ENCODE measurements at places on chromosomes 4 and X.
A peak's percentile ranks its signal among the peaks of the same experiment; 100 is the strongest.

DNA sequence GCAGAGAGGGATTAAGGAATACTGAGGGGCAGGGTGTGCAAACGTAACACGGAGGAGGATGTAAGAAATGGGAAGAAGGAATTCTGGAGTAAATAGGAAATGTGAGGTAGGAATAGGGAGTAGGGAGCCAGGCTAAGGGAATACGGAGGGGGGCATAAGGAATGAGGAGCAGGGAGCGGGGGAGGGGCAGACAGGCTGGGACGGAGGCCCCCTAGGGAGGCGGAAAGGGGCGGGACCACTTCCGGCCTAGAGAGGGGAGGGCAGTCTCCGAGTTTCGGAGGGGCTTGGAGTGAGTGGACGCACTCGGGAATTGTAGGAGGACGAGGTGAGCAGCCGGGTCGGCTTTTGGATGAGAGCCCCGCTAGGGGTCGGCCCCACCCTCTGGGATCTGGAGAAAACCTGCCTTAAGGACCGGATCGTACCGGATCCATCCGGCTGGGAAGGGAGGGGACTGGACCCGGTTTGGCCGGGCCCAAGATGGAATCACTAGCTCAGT, 612 bp downstream of the MAGED2 start:
- DNase-seq, result peak; percentile 18

GRCh38 chr4:6200922-6201362, 593 bp upstream of the JAKMIP1 start:
- DNase-seq, result no peak

DNA sequence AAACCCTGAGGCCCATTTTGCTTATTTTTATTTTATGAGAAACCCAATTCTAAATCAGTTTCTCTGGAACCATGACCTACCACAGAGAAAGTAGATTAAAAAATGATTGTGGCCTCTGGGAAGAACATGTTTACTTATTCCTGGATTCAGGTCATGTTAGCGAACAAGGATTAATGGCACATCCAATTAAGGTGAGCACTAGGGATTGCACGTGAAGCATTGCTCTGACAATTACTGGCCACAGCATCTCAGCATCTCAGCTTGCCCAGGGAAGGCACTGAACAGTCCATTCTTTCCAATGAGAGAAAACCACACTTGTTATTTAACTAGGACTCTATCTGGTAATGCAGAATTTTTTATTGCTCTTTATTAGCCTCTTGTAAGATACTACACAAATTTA, 119.8 kb downstream of the ZNF330 start:
- DNase-seq, result no peak

- no peak for DNase-seq
These were observed 95.9 kb upstream of the SCOC start for GRCh38 chr4:140277576-140277975.

DNA sequence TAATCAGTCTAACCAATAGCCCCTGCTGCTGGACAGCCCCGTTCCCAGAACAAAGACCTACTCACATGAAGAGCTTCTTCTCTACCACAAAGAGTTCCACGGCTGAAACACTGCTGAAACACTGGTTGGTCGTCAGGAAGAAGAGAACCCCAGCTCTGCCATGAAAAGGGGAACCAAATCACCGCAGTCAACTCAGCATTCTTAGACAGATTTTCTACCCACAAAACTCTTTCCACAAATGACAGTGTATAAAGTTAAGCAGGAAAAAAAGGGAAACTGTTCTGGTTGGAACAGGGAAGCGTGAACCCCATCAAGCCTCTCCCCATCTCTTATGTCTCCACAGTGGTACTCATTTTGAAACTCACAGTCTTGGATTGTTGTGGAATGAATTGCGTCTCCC, 57.3 kb downstream of the ABCG2 start:
- DNase-seq, result no peak

DNA sequence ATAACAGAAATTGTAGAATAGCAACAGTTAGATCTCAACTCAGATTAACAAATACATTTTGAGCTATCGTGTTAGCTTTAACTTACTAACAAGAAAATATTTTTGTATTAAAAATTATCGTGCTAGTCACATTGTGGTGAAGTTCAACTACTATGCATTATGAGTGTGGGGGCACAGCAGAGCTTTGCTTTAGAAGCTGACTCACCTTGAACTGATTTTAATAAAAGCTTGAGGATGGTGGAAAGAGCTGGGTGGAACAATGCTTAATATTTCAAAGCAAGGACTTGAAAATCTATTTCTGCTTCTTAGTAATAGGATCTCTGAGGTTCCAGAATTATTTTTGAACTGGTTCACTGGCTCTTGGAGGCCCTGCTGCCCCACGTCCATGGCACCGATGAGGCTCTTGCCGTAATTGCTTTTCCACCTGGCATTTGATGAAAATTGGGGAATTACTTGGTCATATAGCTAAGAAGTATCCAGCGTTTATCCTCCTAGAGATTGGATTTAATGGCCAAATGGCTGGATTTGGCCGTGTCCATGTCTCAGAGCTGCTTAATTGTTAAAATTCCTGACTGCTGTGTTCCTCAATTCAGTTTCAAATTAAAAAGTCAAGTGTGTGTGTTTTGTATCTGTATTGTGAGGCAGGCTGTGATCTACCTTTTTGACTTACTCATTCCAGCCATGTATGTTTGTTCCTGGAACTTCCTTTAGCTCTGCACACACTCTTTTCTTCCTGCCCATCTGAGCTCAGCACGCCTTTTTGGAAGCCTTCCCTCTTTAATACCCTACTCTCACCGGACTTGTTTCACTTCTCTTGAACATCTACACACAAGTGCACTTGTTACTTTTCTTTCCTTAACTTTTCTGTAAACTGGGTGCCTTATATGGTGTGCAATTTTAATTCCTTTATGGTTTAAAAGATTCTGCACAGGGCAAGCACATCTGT, 66.6 kb upstream of the LIMCH1 start:
- DNase-seq, result no peak

DNA sequence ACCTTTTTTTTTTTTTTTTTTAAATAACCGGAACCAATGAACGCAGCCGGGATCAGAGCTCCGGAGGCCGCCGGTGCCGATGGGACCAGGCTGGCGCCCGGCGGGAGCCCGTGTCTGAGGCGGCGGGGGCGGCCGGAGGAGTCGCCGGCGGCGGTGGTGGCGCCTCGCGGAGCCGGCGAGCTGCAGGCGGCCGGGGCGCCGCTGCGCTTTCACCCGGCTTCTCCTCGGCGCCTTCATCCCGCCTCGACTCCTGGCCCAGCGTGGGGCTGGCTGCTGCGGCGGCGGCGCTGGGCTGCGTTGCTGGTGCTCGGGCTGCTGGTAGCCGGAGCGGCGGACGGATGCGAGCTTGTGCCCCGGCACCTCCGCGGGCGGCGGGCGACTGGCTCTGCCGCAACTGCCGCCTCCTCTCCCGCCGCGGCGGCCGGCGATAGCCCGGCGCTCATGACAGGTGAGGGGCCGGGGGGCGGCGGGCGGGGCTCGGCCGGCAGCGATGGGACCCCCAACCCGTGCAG, 337 bp downstream of the STIM2 start:
- peak; percentile 46 for DNase-seq

- no peak for DNase-seq
These were observed 39.8 kb upstream of the NAP1L5 start for GRCh38 chr4:88737307-88737941.

GRCh38 chr4:112358952-112359749, 62.0 kb downstream of the ALPK1 start:
- no peak for DNase-seq

DNA sequence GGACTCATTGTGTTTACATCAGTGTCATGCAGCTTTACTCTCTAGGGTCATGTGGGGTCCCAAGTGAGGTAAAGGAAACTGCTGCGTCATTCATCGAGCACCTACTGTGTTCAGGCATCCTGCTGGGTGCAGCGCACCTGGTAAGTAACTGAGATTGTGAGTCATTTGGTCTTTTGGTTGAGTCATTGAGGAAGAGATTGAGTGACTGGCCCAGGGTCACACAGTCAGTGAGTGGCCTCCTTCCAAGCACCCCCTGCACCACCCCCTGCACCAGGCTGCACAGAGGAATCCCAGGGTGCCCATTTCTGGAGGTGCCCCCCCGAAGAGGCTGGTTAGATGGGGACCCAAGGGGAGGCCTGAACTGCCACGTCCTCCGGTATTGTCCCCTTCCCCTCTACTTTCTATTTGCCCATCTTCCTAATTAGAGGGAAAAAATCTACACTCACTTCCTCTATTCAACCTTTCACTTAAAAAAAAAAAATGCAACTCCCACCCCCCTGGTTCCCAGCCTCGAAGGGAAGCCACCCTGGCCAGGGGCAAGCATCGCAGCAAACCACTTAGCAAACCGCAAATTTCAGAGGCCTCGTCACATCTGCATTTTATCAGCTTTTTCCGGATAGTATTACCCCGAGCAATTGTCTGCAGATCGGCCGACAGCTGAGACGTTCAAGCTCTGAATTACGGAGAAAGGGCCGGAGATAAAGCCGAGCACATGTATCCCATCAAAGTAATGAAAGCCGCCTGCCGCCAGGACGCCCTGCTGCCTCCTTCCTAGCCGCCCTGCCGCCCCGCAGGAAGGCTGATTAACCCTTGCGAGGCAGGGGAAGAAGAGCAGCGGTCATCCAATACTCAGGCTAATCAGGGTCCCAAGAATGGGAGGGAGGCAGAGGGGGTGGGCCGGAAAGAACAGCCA, 96.3 kb upstream of the MSX1 start:
- no peak for DNase-seq

- no peak for DNase-seq
These were observed 11.4 kb downstream of the FAM120C start for GRCh38 chrX:54171527-54172250.

DNA sequence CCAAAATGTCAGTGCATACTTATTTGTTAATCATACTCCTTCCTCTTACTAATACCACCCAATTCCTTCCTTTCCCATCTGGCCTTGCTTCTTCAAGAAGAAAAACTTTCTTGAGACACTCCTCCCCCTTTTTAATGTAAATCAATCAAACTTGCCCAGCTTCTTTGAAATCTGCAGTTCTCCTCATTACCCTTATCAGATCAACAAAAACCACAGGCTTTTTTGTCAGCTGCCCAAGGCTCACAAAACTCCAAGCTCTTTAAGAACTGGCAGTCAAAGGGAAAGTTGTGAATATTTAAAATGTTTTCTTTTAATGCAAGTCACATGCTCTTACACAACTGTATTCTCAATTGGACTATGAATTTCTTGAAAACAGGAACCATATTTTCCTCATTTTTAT, 11.3 kb upstream of the MYOZ2 start:
- no peak for DNase-seq

GRCh38 chr4:176150704-176151103, 44.7 kb downstream of the SPATA4 start:
- no peak for DNase-seq

DNA sequence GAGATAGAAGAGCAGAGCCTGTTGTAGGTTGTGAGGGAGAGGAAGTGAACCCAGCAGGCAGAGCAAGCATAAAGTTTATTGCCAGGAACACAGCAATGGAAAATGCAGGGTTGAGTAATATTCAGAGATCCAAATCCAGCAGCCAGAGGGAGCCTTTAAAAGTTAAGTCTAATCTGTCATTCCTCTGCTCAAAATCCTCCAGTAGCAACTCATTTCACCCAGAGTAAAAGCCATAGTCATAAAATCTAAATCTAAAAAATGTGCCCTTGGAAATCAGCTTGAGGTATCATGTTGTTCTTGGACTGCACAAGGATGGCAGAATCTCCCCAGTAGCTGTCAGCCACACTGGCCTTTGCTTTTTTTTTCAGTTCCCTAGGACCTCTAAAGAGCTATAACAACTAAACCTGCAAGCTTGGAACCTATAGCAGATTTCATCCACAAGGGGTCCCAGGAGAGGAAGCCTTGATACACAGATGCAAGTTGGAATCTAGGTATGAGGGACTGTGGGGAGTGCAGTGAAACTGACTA, 62.9 kb upstream of the FRAS1 start:
- DNase-seq, result no peak

DNA sequence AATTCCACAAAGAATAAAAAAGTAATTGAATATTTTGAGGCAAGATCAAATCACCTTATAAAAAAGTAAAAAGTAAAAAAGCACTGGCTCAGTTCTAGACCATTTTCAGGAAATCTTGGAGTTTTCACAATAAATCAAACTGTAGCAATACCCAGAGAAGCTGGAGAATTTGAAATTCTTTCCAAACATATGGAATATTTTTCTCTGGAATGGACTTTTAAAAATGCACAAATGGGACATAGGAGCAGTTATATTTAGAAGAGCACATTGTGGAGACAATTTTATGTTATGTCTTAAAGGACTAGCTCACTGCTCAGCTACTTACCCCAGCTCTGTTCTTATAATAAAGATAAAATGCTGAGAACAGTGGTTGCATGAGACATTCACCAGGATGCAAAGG, 211.9 kb upstream of the KIT start:
- no peak for DNase-seq

DNA sequence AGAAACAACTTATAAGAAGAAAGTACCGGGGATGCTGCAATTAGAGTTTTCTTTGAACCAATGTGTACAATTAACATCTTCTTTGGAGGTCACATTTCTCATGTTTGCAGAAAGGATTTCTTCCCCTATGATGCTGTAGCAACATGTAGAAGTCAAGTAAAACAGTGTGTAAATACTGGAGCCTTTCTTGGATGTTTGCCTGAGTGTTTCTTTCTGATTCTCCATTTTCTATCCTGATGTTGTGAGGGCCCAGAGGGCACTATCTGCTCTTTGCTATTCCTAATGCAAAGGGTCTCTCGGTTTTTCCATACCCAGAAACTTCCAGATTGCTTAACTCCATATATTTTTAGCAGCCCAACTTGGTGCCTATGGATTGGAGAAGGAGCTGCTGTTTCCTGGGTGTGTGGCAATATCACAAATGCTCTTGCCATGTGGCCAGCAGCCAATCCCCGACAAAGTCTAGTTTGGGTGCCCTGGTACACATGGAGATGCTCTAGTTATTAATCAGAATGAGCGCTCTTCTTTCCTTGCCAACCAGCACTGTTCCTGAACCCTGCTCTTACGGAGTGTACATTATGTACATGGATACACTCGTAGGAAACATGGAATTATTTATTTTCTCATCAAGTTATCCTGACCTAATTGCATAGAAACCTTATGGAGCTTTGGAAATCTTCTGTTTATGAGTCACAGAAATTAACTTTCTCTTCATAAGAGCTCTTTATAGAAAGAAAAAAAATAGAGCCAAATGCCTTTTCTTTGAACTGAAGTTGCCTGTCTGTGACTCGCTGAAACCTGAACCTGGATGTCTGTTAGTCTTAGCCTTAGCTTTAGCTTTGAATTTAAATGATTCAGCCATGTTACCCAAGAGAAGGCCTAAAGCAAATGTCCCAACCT, 67.0 kb upstream of the GPC4 start:
- no peak for DNase-seq

DNA sequence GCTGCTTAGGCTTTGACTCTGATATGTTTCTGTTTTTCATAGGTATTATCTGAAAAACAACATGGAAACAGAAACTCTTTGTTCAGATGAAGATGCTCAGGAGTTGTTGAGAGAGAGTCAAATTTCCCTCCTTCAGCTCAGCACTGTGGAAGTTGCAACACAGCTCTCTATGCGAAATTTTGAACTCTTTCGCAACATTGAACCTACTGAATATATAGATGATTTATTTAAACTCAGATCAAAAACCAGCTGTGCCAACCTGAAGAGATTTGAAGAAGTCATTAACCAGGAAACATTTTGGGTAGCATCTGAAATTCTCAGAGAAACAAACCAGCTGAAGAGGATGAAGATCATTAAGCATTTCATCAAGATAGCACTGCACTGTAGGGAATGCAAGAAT, 238.6 kb downstream of the RAPGEF2 start:
- DNase-seq, result no peak

- DNase-seq, result no peak
These were observed 48.6 kb upstream of the CLDN24 start for GRCh38 chr4:183370786-183371185.

GRCh38 chr4:89298155-89298554, 9.4 kb downstream of the GPRIN3 start:
- peak; percentile 39 for DNase-seq

GRCh38 chrX:38382663-38383062, 30.3 kb downstream of the OTC start:
- no peak for DNase-seq

Data from activated CD4-positive, alpha-beta T cell treated with anti-CD3 and anti-CD28 coated beads for 4 hours (primary cell).